ENCODE measurements at places on chromosomes 1 and 21. TPM values are rescaled to one million over a fixed set of nuclear protein-coding genes. Genes with fewer than 3 reads are reported as not detected.

Gene HSF2BP
- 0.41 TPM for total RNA-seq

Gene MAN1C1
- total RNA-seq, result 19.7 TPM

Gene NPHP4
- total RNA-seq, result 14.6 TPM

Gene GNG12
- total RNA-seq, result 59.8 TPM

Gene POU3F1
- not detected for total RNA-seq

Gene AGRN
- 135 TPM for total RNA-seq

Gene TSSK3
- 2.5 TPM for total RNA-seq

GRCh38 chr1:53807916-53808315 lies 30.2 kb downstream of the NDC1 start:
- DNase-seq, result no peak

DNA sequence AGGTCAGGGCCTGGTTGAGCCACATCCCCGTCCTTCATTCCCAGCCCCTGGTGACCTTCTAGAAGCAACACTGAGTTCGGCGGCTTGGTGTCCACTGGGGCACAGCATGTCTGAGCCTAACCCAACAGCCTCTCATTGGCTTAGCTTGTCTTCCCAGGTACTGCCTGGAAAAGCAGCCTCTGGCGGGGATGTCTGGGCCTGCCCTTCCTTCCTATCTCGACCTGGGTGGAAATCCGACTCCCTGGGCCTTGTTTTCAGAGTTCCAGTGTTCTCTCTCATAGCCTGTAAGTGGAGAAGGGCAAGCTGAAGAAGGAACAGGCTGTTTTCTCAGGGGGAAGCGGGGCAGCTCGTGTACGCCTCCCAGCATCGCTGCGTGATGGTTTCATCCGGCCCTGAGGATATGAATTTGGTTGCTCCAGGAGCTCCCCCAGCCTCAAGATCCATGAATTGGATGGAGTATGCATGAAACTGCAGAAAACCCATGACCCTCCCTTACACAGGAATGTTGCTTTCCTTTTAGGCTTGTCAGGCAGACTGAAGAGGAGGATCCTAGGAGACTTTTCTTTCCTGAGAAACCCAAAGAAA lies 116.5 kb upstream of the IRF2BP2 start:
- no peak for DNase-seq

DNA sequence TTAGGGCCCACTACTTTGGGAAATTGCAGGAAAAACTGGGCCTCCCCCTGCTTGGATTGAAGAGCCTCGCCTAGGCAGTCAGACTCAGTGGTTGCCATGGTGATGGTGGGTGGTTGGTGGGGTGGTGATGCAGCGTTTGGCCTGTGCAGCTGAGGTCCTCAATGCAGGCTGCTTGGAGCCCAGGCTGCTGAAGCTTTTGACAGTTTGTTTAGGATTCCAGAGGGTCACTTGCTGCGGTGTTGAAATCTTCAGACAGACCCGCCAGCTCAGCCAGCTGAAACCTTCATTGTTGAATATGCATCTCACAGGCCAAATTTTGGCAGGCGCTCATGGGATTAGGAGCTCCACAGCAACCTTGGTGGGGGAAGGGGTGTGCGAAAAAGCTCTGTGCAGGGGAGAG lies 67.9 kb downstream of the CACNA1E start:
- DNase-seq, result no peak

DNA sequence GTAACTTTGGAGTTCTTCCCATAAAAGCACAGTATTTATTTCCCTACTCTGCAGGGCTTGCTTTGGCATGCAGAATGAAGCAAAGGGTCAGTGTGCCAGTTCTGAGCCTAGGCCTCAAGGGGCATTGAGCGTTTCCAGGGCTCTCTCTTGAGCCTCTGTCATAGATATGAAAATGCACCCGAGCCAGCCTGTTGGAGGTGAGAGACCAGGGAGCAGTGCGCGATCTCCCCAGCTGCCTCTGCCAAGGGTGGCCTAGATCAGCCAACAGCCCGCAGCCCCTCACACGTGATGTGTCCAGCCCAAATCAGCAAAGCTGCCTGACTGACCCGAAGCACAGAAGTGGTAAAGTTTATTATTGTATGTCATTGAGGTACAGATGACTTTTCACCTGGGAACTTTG lies 63.7 kb downstream of the TENT5C start:
- DNase-seq, result no peak

GRCh38 chr1:101410048-101410878 lies 173.4 kb downstream of the S1PR1 start:
- DNase-seq, result no peak

DNA sequence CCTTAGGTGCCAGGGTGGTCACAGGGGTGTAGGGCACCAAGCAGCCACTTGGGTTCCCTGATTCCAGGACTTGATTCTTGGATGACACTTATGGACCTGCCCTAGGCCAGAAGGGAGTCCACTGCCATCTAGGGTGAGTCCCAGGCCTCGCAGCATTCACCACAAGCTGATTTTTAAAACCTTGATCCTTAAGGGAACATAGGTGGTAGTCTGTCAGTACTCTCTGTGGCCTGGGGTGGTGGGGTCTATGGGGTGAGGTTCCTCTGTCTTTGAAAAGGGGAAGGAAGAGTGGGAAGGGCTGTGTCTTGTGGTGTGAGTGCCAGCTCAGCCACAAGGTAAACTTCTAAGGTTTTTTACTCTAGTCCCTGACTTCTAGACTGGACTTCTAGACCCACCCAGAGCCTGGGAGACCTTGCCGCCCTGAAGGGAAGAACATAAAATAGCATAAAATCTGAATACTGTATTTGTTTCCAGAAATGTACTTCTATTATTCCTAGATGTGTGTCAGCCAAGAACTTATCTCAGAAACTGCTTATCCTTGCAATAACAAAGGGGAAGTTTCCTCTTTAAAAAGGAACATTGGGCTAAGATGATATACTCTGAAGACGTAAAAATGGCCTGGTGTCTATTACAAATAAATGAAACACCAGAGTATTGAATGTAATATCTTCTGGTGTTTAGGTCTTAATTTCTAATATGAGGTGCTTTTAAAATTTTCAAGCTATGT lies 757.3 kb downstream of the LTN1 start:
- DNase-seq, result no peak

GRCh38 chr21:42097274-42097673 lies 26.2 kb downstream of the UMODL1 start:
- DNase-seq, result no peak
